Aorta (tissue), 5 donors: ENCODE measurements at places on chromosomes 12 and 14. TPM values are rescaled to one million over a fixed set of nuclear protein-coding genes. Genes with fewer than 3 reads are reported as not detected.

B4GALNT1 gene
- 6.5 TPM for total RNA-seq

GRCh38 chr14:65604936-65605335 lies 192.4 kb downstream of the FUT8 start:
- DNase-seq = no peak
- H3K36me3 ChIP-seq = no peaks in the 10 kb centered on the region
- H3K4me3 ChIP-seq = no peak overlapping the region

DNA sequence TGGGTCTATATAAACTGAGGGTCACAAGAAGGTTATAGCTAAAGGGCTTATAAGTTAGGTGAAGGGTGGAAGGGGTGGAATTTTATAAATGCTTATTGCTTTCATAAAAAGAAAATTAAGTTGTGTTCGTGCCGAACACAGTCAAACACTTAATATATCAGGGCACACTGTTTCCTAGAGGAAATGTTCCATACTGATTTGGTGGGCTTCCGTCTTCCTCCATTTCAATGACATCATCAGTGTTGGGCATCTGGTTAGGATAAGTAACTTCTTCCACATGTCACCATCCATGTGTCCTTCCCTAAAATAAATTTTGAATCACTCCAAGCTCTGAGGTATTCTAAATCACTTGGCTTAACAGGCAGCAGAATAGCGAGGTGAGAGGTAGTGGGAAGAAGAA lies 466.4 kb downstream of the MED13L start:
- no peak overlapping the region for H3K27ac ChIP-seq
- peaks cover 4% of the 10 kb centered on the region for H3K27me3 ChIP-seq
- H3K4me1 ChIP-seq = no peaks in the 10 kb centered on the region
- no peaks in the 10 kb centered on the region for H3K36me3 ChIP-seq
- DNase-seq = no peak

C12orf60 gene
- 1.1 TPM for total RNA-seq

TAS2R30 gene
- total RNA-seq = 6.9 TPM

- no peak overlapping the region for H3K4me3 ChIP-seq
- H3K36me3 ChIP-seq = no peaks in the 10 kb centered on the region
- no peak for DNase-seq
- no peak overlapping the region for H3K27ac ChIP-seq
- no peaks in the 10 kb centered on the region for H3K4me1 ChIP-seq
These were observed 12.1 kb downstream of the CCDC63 start for GRCh38 chr12:110858848-110859247.

ABCC9 gene
- 157 TPM for total RNA-seq

- no peak overlapping the region for H3K4me3 ChIP-seq
- peaks cover 15% of the 10 kb centered on the region for H3K4me1 ChIP-seq
- DNase-seq = no peak
- H3K27me3 ChIP-seq = no peaks in the 10 kb centered on the region
These were observed 124.2 kb downstream of the CACNA1C start for GRCh38 chr12:2177003-2177402.

NPAS3 gene
- 0.71 TPM for total RNA-seq

- H3K4me3 ChIP-seq = peak overlapping the region; percentile 78
- no peaks in the 10 kb centered on the region for H3K4me1 ChIP-seq
- H3K27me3 ChIP-seq = no peaks in the 10 kb centered on the region
- H3K27ac ChIP-seq = peak overlapping the region; percentile 35
- no peaks in the 10 kb centered on the region for H3K36me3 ChIP-seq
These were observed 11.9 kb downstream of the RARG start for GRCh38 chr12:53219956-53220693.

DNA sequence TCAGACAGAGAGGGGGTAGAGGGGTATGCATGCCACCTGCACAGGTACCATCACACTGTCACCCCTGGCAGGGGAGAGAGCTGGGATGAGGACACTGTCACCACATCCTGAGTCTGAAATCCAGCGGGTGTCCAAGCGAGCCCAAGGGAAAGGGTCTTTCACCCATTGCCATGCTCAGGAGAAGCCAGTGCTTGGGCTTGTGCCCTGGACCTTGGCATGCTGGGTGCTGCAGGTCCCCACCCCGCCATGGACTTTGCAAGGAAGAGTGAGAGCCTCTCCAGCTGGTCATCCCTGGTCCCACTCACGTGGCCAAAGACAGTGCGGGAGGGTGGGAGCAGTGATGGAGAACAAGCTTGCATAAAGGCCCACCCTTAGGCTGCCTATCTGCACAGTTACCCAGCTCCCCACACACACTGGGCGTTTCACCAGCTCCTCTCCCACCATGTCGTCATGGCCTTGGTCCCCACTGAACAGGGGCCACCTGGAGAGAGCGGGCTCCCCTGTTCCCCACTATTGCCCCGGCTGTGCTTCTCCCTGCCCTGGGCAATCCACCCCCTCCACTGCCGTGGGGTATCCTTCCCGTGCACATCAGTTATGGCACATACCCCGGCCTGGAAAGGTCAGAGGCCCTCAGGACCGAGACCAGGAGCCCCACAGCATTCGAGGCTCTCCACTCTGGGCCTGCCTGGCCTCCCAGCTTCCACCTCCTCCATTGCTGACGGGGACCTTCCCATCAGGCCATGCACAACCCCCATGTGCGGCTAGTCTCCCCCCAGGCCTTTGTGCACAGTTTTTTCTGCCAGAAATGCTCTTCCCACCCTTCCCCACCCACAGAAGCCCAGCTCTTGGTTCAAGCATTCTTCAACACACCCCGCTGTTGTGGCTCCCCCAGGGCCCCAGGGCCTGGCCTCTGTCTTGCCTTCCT lies 58.6 kb upstream of the BCL11B start:
- no peak overlapping the region for H3K4me3 ChIP-seq
- H3K27me3 ChIP-seq = no peaks in the 10 kb centered on the region
- no peaks in the 10 kb centered on the region for H3K4me1 ChIP-seq
- no peaks in the 10 kb centered on the region for H3K36me3 ChIP-seq
- no peak overlapping the region for H3K27ac ChIP-seq
- peak; percentile 59 for DNase-seq

GRCh38 chr14:64812412-64812811 lies 67.3 kb downstream of the SPTB start:
- no peak overlapping the region for H3K27ac ChIP-seq
- H3K4me3 ChIP-seq = no peak overlapping the region
- no peaks in the 10 kb centered on the region for H3K27me3 ChIP-seq
- DNase-seq = no peak
- peaks cover 8% of the 10 kb centered on the region for H3K4me1 ChIP-seq

TSPAN8 gene
- 1.4 TPM for total RNA-seq

DNA sequence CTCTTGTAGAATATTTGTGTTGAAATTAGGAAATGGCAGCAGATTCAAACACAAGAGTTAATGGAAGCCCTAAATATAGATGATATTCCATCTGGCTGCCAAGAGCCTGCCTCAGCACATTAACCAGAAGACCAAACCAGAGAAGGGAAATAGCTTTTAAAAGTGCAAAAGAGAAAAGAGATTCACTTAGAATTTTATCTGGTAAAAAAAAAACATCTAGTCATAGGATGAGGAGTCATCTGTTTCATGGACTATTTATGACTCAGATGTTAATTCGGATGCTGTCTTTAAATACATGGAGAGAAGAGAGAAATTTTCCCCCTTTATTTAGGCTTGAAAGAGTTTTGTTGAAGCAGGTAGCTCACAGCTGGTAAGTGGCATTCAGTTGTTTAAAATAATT lies 201.6 kb upstream of the NUDT4 start:
- no peak for DNase-seq
- peaks cover 10% of the 10 kb centered on the region for H3K4me1 ChIP-seq
- peak overlapping the region; percentile 45 for H3K27ac ChIP-seq
- no peaks in the 10 kb centered on the region for H3K36me3 ChIP-seq
- no peak overlapping the region for H3K4me3 ChIP-seq
- H3K27me3 ChIP-seq = no peaks in the 10 kb centered on the region

GRCh38 chr12:122847921-122848421 lies 12.7 kb downstream of the HIP1R start:
- H3K4me3 ChIP-seq = no peak overlapping the region

DNA sequence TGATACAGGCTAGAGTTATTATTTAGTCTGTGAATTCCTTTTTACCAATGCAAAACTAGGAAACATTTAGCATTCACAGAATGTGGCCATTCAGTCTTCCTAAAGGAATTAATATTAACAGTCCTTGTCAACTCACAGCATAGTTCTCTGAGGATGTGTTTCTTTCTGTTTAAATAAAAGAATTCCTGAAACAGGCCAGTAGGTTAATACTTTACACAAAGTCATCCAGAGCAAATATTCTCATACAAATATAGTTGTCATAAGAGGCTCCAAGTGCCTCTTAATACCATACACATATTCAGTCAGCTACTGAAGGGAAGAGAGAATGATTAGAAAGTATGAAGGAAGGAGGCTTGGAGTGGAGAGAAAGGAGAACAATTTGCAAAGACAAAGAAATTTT lies 120.1 kb downstream of the LMNTD1 start:
- no peak overlapping the region for H3K4me3 ChIP-seq
- no peaks in the 10 kb centered on the region for H3K4me1 ChIP-seq
- no peaks in the 10 kb centered on the region for H3K27me3 ChIP-seq
- no peak overlapping the region for H3K27ac ChIP-seq

DNA sequence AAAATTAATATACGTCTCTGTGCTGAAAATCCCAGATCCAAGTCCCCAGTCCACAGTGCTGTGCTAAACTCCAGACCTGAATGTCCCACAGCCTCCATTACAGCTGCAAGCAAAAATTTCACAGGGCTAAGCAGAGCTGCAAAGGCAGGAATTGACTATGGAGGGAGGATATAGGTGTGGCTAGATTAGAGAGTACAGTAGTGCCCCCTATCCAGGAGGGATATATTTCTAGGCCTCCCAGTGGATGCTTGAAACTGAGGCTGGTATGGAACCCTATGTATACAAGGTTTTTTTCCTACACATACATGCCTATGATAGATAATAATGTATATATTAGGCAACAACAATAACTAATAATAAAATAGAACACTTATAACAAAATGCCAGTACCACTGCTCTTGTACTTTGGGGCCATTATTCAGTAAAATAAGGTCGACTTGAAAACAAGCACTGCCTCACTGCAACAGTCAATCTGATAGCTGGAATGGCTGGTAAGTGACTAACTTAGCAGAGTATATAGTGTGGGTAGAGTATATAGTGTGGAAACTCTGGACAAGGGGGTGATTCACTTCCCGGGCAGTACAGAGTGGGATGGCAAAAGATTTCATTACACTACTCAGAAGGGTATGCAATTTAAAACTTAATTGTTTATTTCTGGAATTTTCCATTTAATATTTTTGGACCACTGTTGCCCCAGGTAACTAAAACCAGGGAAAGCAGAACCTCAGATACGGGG lies 82.7 kb downstream of the C14orf132 start:
- no peaks in the 10 kb centered on the region for H3K4me1 ChIP-seq
- DNase-seq = no peak
- no peaks in the 10 kb centered on the region for H3K27me3 ChIP-seq
- no peak overlapping the region for H3K27ac ChIP-seq
- no peak overlapping the region for H3K4me3 ChIP-seq

DNA sequence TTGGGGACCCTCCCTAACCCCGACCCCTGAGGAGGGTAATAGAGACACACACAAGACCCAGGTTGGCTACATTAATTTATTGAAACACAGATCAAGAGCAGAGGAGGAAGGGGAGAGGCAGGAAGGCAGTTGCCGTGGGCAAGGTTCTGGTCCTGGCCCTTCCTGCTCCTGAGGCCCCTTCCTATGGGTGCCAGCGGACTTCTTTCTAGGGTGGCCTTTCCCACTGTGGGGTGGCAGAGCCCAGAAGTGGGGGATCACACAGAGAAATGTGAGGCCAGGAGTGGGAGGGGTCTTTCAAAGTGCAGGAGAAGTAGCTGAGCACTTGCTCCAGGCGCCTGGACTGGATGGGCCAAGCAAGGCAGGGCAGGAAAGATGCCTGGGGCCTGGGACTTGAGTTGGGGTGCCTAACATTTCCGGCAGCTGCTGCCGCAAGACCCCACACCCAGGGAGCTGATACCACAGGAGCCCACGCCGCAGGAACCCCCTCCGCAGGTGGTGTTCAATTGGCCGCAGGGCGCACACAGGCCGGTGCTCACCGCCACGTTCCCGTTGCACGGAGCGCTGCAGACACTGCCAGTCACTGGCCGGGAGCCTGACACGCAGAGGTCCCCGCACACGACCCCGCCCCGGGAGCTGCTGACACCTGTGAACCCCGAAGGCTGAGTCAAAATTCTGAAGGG lies 5.3 kb downstream of the KRT81 start:
- no peaks in the 10 kb centered on the region for H3K36me3 ChIP-seq
- no peaks in the 10 kb centered on the region for H3K27me3 ChIP-seq
- DNase-seq = no peak
- H3K27ac ChIP-seq = no peak overlapping the region

CBX5 gene
- 66.8 TPM for total RNA-seq

DNA sequence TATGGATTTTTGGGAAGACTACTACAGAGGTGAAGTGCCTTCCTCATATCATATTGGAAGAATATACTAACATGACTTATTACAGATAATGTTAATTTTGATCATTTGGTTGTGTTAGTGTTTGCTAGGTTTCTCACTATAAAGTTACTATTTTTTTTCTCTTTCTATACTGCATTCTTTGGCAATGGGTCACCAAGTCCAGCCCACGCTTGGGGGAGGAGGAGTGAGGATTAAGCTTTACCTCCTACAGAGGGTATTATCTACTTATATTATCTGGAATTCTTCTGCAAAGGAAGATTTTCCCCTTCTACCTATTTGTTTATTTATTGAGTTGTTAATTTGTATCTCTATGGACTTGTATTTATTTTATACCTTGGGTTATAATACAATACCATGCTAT lies 31.5 kb downstream of the SCN8A start:
- no peak overlapping the region for H3K27ac ChIP-seq
- no peaks in the 10 kb centered on the region for H3K36me3 ChIP-seq
- no peak overlapping the region for H3K4me3 ChIP-seq
